ENCODE measurements at places on chromosomes 1 and 21.
A peak's percentile ranks its signal among the peaks of the same experiment; 100 is the strongest.

DNA sequence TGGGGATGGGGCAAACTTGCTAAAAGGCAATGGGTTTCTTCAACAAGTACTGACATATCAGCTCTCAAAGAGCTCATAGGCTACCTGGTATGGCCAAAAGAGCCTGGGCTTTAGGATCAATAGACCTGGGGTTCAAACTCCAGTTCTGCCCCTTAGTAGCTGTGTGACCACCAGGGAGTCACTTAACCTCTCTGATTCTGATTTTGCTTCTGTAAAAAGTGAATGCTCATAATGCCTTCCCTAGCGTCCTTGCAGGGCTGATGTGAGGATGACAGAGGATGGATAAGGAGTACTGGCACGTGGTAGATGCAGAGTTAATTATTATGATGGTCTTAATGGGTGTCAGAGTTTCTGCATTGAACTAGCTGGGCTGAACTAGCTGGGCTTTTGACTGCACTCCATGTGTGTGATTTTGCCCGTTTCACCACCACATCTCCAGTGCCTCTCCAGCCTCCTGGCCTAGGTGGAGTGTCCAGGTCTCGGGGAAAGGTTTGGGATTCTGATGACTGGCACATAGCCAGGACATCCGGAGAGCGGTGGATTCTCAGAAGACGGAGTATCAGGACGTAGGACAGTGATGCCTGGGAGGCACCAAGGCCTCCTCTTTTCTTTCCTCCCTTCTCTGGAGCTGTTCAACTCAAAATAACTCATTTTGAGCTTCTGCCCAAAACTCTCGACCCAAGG is 15.2 kb downstream of the DISP3 start:
- no peak for DNase-seq

GRCh38 chr1:39954324-39954869 is 548 bp upstream of the MFSD2A start:
- no peak for DNase-seq

DNA sequence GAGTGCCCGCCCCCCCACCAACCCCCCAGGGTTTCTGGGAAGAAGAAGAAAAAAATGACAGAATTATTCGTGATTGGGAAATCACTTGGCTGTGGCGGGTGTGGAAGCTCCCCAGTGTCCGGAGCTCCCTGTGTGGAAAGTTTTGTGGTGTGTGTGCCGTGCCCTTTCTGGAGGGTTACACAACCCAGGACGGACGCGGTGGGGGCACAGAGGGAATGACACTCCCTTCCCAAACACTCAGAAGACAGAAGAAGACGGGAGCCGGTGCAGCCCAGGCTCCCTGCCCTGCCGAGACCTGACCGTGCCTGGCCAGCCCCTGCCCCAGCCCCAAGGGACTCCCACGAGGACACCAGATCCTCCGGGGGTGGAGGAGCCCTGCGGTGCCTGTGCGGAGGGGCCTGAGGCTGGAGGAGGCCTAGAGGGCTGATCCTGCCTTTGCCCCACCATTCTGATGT is 33.0 kb upstream of the ADARB1 start:
- no peak for DNase-seq

GRCh38 chr1:15932612-15933011 is 43.3 kb downstream of the ZBTB17 start:
- DNase-seq: no peak

- DNase-seq: no peak
These were observed 23.9 kb downstream of the TTC34 start for GRCh38 chr1:2777424-2778219.

DNA sequence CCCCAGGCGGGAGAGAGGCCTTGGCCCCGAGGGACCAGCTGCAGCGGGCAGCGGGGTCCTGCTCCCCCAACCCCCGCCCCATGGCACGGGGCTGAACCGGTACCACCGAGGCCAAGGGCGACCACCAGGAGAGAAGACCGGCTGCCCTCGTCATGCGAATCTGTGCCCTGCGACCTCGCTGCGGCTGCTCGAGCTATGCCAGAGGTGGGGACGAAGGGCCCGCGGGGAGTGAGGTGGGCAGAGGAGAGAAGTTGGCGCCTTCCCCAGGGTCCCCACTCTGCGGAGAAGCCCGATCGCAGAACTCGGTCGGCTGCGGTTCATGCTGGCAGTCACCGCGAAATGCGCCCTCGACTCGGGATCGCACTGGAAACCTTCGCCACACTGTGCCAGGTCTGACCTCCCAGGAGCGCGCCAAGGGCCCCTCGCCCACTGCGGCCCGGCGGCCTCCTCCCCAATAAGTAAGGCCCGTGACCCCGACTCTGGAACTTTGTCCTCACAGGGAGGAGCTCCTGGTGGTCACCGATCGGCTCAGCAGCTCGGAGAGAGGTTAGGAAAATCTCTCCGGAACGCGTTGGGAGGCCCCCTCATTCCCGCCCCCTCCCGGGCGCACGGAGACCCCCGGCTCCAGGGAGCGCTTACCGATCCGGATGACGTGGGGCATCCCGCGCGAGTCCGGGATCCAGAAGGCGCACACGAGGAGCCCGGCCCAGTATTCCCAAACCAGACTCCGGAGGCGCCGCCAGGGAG is 787 bp downstream of the GRIK3 start:
- no peak for DNase-seq

- DNase-seq: no peak
These were observed 25.4 kb downstream of the CELA3A start for GRCh38 chr1:22026924-22027289.

DNA sequence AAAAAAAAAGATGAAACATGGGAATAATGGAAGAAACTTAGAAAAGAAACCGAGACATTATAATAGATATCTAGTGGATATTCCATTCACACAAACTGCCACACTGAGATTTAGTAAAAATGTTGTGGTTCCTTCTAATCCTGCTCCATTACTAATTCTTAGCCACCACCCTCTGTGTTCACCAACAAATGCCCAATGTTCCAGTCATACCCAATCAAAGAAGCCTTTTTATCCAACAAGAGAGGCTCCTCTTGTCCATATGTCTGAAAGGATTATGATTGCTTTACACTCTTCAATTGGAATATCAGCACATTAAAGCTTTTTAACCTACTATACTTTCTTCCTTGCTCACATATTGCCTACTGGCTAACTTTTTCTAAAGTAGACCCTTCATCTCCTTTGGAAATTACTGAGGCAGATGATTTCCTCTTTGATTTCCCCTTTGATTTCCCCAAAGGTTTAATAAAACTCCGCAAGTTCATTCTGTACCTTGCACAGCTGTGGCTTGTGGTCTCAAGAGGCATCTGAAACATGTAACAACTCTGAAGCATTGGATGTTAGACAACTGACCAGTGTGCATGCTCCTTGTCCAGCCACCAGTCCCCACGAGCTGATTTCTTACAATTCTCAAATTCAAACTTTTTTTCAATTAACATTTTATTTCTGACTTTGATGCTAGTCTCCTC is 305.6 kb upstream of the LYPLAL1 start:
- DNase-seq: no peak

DNA sequence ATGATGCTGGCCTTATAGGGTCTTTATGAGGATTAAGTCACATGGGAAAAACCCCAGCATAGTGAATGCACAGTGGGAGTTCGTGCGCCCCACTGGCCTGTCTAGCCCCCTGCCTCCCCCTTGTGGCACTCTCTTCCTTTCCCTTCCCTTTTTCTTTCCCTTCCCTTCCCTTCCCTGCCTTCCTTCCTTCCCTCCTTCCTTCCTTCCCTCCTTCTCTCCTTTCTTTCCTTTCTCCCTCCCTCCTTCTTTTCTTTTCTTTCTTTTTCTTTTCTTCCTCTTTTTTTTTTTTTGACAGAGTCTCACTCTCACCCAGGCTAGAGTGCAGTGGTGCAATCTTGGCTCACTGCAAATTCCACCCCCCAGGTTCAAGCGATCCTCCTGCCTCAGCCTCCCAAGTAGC is 38.6 kb downstream of the HTR6 start:
- no peak for DNase-seq

GRCh38 chr21:41369920-41370839 is 8.4 kb downstream of the MX2 start:
- DNase-seq: no peak

- DNase-seq: no peak
These were observed 615.4 kb downstream of the KIF26B start for GRCh38 chr1:245770156-245770555.

DNA sequence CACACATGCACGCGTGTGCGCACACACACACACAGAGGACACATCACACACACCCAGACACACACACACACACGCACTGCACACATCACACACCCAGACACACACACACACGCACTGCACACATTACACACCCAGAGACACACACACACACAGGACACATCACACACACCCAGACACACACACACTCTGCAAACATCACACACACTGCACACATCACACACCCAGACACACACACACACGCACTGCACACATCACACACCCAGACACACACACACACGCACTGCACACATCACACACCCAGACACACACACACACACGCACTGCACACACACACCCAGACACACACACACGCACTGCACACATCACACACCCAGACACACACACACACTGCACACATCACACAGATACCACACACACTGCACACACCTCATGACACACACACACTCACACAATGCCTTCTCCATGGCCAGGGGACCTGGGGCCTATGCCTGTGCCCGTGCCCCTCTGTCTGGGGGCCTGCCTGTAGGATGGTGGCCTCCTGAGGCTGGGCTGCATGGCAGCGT is 24.4 kb downstream of the CRYAA start:
- no peak for DNase-seq

GRCh38 chr1:32180186-32181060 is 948 bp downstream of the TXLNA start:
- DNase-seq: peak; percentile 51

- no peak for DNase-seq
These were observed 16.1 kb upstream of the AQP10 start for GRCh38 chr1:154304664-154305337.

- no peak for DNase-seq
These were observed 66.4 kb downstream of the LUZP1 start for GRCh38 chr1:23102289-23102688.

DNA sequence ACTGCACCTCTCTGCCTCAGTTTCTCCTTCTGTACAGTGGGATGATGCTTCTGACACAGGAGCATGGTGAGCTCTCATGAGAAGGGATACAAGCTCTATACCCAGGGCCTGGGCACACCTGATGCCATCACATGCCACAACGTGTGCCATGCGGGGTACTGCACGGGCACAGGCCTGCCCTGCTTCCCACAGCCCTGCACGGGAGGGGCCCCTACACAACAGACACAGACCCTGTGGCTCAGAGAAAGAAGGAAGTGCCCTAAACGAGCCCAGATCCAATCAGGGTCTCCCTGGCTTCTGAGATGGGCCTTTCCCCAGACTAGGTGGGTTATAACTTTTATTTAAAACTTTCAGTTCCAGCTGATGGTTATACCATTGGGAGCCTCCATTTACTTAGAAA is 24.6 kb downstream of the C2CD2 start:
- DNase-seq: no peak

DNA sequence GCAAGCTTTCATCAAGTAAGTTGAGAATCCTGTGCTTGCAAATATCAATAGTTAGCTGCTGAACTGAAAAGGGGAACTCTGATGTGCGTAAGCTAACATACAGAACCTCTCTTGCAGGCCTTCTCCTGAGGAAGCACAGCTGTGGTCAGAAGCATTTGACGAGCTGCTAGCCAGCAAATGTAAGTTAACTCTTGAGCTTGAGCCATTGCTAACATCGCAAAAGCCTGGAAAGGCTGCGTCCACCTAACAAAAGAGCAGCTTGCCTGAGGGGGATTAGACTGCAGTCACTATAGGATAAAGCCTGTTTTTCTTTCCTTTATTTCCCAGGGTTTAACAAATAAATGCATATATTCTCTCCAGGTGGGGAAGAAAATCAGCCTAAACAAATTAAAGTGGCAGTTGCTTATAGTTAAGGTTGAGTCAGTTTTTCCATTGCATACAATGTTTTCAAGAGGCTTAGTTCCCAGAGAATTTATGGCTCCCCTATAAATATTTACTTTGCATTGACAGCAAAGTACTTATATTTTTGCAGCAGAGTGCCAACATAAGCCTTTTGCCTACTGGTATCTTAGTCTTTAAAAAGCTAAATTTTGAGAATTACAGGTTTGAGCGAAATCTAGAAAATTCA is 1.5 kb downstream of the RGS2 start:
- peak; percentile 10 for DNase-seq

DNA sequence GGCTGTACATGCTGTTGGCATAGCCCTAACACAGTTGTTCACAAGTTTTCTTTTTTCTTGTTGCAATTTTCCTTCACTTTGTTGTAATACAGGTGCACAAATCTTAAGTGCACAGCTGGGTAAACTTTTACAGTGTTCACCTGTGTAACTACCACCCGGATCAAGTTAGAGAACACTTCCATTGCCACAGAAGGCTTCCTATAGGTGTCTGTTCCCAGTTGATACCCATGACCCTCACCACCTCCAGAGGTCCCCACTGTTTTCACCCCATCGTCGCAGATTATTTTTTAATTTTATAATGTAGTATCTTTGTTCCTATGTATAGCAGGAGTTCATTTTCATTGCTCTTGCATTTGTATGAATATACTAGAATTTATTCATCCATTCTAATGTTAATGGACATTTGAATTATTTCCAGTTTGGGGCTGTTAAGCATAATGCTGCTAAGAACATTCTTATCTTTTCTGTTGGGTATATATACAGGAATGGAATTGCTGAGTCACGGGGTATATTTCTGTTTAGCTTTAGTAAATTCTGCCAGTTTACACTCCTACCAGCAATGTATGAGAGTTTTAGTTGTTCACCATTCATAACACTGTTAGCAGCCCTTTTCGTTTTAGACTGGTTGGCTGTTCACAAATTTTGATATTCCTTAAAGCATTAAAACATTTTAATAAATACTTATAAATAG is 16.4 kb downstream of the SPRTN start:
- no peak for DNase-seq

- no peak for DNase-seq
These were observed 26.1 kb downstream of the TRPM2 start for GRCh38 chr21:44379515-44379848.

DNA sequence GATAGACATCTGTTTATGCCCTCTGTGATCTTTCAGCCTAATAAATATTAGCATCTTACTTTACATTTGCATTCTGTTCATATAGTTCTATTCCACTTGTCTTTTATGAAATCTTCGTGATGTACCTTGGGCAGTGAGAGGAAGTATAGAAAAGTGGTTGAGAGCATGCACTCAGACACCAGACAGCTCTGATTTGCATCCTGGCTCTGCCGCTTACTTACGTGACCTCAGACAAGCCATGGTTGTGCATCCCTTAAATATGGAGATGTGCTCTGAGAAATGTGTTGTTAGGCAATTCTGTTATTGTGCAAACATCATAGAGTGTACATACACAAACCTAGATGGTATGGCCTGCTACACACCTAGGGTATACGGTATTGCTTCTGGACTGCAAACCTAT is 22.9 kb downstream of the OVGP1 start:
- DNase-seq: peak; percentile 40

DNA sequence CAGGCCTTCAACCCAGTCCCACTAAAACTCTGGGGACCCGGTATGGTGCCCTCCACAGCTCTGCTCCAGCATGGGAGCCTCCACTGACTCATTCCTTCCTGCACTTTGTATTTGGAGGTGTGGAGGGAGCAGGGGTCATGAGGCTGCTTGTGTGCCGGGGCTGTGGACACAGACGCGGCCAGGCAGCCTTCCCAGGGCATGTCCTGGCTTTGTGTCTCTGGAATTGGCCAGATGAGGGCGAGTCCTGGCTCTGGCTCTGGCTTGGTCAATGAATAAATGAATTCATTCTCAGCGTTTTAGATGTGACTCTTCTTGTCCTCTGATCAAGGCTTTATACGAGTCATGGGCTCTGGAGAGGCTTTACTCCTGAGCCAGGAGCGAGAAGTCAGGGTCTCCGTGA is 19.1 kb downstream of the AJAP1 start:
- no peak for DNase-seq
